ENCODE measurements at places on chromosomes 3 and 15. TPM values are rescaled to one million over a fixed set of nuclear protein-coding genes. Genes with fewer than 3 reads are reported as not detected.

The MME gene
- 0.34 TPM for total RNA-seq

GRCh38 chr3:115728013-115728412 lies 104.7 kb downstream of the GAP43 start:
- no peak for DNase-seq

- no peak for DNase-seq
Observed at GRCh38 chr3:82636177-82636576, 874.7 kb upstream of the GBE1 start.

DNA sequence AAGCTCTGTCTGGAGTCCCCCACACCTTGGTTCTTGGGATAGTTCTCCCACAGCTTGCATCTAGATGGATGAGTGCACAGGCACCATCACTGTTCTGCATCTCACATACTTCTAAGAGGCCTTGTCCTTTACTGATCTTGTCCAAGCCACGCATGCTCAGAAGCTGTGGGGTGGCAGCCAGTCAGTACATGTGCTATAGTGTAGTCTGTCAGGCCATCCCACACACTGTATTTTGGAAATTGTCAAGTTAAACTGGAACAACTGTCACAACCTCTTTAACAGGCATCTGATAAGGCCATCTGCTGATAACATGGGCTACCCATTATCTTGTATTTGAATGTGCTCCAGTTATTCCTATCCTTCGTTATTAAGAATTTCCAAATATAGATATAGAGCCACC lies 296.5 kb upstream of the AZI2 start:
- DNase-seq = no peak

GRCh38 chr15:78537266-78537905 lies 2.9 kb upstream of the PSMA4 start:
- no peak for DNase-seq

Measured in HCT116 (cell line).